ENCODE measurements at places on chromosomes 11 and 22.

DNA sequence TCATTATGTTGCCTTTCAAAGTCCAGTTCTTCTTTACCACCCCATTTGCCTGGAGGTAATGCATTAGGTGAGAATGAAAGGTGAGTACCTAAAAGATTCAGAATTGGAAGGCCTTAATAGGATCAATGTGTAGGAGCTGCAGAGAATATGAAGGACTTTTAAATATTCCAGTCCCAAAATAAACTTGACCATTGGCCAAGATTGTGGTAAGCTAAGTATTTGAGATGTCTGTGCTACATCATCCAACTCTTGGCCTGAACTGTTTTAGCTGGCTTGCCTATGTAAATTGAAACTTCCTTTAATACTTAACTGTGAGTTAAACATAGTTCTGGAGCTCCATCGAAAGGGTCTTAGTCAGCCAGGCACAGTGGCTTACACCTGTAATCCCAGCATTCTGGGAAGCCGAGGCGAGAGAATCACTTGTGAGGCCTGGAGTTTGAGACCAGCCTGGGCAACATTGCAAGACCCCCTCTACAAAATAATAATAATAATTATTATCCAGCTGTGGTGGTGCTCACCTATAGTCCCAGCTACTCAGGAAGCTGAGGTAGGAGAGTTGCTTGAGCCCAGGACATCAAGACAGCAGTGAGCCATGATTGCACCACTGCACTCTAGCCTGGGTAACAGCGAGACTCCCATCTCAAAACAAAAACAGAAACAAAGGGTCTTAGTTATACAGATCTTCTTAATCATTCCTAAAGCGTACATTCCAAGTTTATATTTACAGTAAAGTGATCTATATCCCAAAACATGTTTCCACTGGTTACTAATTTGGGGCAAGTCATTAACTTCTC is 29.8 kb downstream of the MTMR3 start:
- no peak for DNase-seq

DNA sequence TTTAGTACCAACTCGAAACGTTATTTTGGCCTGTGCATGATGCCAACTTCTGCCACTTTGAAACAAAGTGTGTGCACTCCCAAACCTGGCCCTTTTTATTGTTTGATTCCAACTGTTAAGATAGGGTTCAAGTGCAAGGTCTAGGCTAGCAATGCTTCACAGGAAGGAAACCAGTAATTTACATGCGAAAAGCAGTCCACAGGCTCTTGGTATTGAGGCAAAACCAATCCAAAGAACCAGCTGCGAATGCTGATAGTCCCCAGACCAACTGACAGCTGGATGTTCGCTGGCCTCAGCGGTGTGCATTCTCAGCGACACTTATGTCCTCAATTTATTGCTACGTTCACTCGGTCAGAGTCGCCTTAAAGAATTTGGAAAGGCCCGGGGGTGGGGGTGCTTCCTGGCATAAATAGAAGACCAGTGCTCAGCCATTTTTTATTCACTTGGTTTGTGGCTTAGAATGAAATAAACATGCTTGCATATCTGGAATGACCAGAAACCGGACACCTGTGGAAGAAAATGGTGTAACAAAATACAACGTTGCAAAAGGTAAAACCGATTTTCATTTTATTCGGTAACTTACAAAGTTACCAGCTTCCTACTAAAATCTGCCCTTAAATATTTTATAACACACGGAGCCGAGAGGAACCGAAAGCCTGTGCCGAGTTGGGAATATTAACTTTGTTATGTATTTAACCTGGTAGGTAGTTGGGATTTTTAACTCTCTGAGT is 1.6 kb downstream of the CPT1A start:
- no peak for DNase-seq

GRCh38 chr11:112834277-112834755 is 126.9 kb upstream of the NCAM1 start:
- no peak for DNase-seq

GRCh38 chr22:19986011-19986409 is 30.6 kb downstream of the ARVCF start:
- DNase-seq: no peak

DNA sequence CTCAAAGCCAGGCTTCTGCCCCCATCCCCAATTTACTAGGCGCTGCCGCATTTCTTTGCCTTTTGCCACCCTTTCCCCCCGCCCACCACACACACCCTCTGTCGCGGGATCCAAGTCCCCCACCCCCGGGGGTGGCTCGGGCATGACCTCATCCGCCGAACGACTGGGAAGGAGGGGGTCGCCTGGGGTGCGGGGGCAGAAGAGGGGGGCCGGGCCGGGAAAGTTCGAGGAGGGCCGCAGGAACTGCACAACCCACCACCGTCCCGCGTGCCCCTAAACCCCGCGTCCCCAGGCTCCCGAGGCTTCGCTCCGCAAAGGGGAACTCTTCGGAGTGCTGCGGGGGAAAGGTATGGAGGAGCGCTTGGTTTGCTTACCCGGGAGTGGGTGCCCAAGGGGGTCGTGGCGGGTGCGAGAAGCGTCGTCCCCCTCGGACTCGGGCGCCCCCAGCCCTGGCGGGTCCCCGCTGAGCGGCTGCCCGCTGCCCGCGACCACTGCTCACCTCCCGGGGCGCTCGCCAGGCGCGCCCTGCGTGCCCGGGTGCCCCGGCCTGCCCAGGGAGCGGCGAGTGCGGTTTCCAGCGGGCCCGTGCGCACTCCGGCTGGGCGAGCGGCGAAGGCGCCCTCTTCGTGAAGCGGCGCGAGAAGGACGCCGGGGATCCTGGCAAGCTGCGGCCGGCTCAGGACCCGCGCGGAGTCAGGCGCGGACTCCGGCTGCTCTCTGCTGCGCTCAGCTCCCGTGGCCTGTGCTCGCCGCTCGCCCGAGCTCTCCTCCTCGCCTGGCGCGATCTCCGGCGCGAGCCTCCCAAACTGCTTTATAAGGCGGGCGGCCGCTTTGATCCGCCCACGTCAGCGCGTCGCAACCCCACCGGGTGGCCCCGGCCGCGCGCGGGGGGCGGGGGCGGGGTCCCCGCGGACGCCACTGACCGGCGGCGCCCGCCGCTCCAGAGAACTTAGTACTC is 4.0 kb upstream of the WNT11 start:
- DNase-seq: no peak

DNA sequence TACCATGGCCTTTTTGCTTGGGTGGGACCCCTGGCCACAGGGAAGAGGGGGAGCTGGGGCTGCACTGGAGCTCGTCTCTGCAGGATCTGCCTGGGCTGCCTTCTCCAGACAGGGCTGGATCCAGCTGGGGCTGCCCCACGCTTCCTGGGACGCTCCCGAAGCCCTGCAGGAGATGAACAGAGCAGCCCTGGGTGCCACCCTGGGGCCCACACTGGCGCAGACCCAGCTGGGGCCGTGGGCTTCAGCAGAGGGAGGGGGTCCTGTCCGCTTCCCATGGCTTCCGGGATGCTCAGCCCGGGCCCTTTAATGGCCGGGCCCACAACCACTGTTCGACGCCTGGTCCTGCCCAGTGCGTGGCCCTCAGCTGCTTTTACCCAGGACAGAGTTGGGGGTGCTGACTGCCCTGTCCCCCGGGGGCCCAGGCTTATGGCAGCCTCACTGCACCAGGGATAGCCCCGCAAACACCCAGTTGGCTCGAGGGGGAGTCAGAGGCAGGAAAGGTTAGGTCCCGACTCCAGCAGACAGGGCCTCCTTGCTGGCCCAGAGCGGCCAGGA is 12.0 kb downstream of the TSPO start:
- DNase-seq: no peak

GRCh38 chr22:23908587-23909205 is 14.5 kb downstream of the MIF start:
- no peak for DNase-seq

DNA sequence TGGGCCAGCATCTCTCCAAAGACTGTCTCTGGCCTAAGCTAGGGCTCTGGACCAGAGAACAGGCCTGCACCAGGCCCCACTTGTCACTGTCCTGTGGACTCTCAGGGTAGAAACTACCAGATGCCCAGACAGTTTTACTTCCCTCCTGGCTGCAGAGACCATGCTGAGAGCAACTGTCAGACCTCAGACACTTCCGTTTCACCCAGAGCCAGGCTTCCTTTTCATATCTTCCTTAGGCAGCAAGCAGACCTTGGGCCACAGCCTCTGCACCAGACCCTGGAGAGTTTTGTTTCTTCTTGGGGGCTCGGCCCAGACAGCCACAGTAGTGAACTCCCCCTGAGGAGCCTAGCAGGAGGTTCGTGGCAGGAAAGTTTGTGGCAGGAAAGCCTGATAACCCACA is 12.1 kb upstream of the FCHSD2 start:
- DNase-seq: no peak

DNA sequence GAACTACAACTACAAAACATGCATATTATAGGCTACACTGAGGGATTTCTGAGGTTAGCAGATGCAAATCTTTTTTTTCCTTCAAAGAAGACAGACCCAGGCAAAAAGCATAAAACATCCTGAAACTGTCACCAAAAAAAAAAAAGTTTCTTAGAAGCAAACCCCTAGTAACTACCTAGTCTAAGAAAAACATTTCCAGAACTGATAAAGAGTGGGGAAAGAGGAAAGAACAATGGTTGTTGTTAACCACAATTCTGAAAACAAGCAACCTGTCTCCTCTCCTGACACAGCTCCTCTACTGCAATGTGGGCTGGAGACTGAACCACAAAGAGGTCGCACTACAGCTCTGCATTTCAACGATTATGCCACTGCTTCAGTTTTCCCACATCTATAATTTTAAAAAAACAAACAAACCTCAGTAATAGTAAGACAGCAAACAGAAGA is 15.0 kb downstream of the DENND5A start:
- DNase-seq: no peak

- no peak for DNase-seq
These were observed 2091.9 kb downstream of the LRRC4C start for GRCh38 chr11:39367534-39367933.

- DNase-seq: no peak
These were observed 365.7 kb upstream of the CADM1 start for GRCh38 chr11:115869780-115870431.

- no peak for DNase-seq
These were observed 56.7 kb downstream of the AMBRA1 start for GRCh38 chr11:46537121-46537520.

- DNase-seq: no peak
These were observed 5.0 kb downstream of the PDGFB start for GRCh38 chr22:39239561-39240423.

DNA sequence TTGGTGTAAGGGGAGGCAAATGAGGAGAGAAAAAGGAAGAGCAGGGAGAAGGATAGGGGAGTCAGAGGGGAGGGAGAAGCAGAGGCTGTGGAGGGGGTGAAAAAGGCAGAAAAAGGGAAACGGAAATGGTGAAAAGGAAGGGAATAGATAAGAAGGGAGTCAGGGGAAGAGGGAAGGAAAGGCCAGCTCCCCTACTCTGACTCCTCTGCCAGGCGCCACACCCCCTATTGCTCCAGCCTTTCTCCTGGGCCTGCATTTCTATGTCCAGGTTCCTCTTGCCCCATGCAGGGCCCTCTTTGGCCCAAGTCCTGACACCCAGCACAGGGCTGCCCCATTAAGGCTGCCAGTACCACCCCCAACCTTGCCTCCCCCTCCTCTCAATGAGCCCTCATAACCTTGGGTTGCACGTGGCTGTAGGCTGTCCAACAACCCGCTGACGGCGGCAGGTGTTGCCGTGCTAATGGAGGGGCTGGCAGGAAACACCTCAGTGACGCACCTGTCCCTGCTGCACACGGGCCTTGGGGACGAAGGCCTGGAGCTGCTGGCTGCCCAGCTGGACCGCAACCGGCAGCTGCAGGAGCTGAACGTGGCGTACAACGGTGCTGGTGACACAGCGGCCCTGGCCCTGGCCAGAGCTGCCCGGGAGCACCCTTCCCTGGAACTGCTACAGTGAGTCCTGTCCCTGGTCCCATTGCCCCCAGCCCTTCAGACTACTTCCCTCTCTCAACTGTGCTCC is 3.4 kb upstream of the NHERF4 start:
- no peak for DNase-seq

DNA sequence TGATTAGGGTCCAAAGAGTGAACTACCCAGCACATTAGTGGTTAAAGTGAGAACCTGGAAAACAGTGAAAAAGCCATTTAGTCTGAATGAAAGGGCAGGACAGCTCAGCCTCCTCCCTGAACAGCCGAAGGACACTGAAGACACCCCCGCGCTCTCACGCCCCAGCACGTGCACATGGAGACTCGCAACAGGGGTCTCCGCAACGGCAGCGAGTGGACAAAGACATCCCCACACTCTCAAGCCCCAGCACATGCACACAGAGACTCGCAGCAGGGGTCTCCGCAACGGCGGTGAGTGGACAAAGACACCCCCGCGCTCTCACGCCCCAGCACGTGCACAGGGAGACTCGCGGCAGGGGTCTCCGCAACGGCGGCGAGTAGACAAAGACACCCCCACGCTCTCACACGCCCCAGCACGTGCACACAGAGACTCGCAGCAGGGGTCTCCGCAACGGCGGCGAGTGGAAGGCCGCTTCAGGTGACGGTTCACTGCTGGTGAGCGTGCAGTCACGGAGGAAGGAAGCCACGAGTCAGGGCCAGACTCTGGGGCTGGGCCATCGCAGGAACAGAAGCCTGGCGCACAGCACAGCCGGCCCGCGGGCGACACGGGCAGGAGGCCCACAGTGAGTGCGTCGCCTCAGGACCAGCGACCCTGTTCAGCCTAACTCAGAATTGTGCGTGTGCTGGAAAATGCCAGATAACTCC is 43.6 kb downstream of the BRD1 start:
- no peak for DNase-seq

- no peak for DNase-seq
These were observed 12.2 kb upstream of the SUN2 start for GRCh38 chr22:38768036-38768435.

- DNase-seq: no peak
These were observed 62.5 kb upstream of the CRTAM start for GRCh38 chr11:122775675-122776271.

GRCh38 chr11:5384335-5384734 is 723 bp downstream of the OR51M1 start:
- no peak for DNase-seq

- DNase-seq: no peak
These were observed 16.6 kb downstream of the KCNQ1 start for GRCh38 chr11:2461253-2461955.

DNA sequence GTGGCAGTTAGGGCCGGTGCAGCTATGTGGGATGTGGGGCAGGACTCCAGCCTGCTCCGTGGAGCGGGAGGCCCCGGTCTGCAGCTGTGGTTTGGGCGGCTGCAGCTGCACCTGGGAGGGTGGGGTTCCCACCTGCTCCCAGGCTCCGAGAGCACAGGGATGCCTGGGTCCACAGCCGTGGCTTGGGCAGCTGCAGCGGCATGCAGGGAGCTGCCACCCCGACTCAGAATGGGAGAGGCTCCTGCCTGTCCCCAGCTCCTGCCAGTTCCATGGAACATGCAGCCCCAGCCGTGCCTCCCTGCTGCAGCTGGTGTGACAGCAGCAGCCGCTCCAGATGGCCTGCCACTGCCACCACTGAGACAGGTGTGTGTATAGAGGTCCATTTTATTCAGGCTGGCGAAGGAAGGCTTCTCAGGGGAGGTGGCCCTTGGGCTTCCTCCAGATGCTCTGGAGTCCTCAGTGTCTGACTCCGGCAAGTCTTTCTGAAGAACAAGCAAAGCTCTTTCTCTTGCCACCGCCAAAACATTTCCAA is 21.8 kb upstream of the UPK3A start:
- DNase-seq: no peak

GRCh38 chr22:23144932-23145877 is at the start of gene RAB36:
Gene RAB36 (plus strand): TSS chr22:23145477. CDS start chr22:23146617, 1,140 bp downstream.
- DNase-seq: peak; percentile 92

GRCh38 chr11:33000181-33000580 is 15.5 kb upstream of the DEPDC7 start:
- DNase-seq: no peak

All from esophagus squamous epithelium (tissue), 5 donors.